Tibial nerve (tissue), 4 donors: ENCODE measurements at places on chromosomes 6 and 20. TPM values are rescaled to one million over a fixed set of nuclear protein-coding genes. Genes with fewer than 3 reads are reported as not detected.
A peak's percentile ranks its signal among the peaks of the same experiment; 100 is the strongest.

Gene CTAGE9
- total RNA-seq = not detected

Gene GMDS
- 46.5 TPM for total RNA-seq

Gene SPO11
- not detected for total RNA-seq

Gene GPR63
- total RNA-seq = 0.90 TPM

GRCh38 chr6:135353113-135353512 lies 144.4 kb downstream of the AHI1 start:
- H3K27me3 ChIP-seq = no peaks in the 10 kb centered on the region
- no peak overlapping the region for H3K4me3 ChIP-seq
- H3K4me1 ChIP-seq = no peaks in the 10 kb centered on the region
- H3K36me3 ChIP-seq = peaks cover 16% of the 10 kb centered on the region
- no peak for DNase-seq

- no peaks in the 10 kb centered on the region for H3K36me3 ChIP-seq
- peaks cover 94% of the 10 kb centered on the region for H3K27me3 ChIP-seq
- H3K4me3 ChIP-seq = no peak overlapping the region
Observed at GRCh38 chr20:46312075-46312944, 4.0 kb upstream of the CDH22 start.

GRCh38 chr6:124066946-124067552 lies 263.4 kb downstream of the NKAIN2 start:
- no peak overlapping the region for H3K4me3 ChIP-seq
- H3K4me1 ChIP-seq = no peaks in the 10 kb centered on the region
- DNase-seq = no peak
- H3K27ac ChIP-seq = no peak overlapping the region
- no peaks in the 10 kb centered on the region for H3K36me3 ChIP-seq

- H3K36me3 ChIP-seq = no peaks in the 10 kb centered on the region
- H3K27me3 ChIP-seq = no peaks in the 10 kb centered on the region
- DNase-seq = no peak
- no peaks in the 10 kb centered on the region for H3K4me1 ChIP-seq
- no peak overlapping the region for H3K27ac ChIP-seq
Observed at GRCh38 chr6:111642463-111643158, 36.9 kb upstream of the TRAF3IP2 start.

GRCh38 chr20:45823949-45824835 lies 2.9 kb downstream of the TNNC2 start:
- H3K4me1 ChIP-seq = peaks cover 24% of the 10 kb centered on the region
- no peak overlapping the region for H3K4me3 ChIP-seq
- no peaks in the 10 kb centered on the region for H3K36me3 ChIP-seq
- DNase-seq = no peak
- no peak overlapping the region for H3K27ac ChIP-seq
- H3K27me3 ChIP-seq = peaks cover 28% of the 10 kb centered on the region

GRCh38 chr6:169895926-169896761 lies 144.7 kb downstream of the ERMARD start:
- no peak overlapping the region for H3K4me3 ChIP-seq
- H3K27me3 ChIP-seq = no peaks in the 10 kb centered on the region
- H3K36me3 ChIP-seq = no peaks in the 10 kb centered on the region
- no peak overlapping the region for H3K27ac ChIP-seq
- no peaks in the 10 kb centered on the region for H3K4me1 ChIP-seq
- no peak for DNase-seq

DNA sequence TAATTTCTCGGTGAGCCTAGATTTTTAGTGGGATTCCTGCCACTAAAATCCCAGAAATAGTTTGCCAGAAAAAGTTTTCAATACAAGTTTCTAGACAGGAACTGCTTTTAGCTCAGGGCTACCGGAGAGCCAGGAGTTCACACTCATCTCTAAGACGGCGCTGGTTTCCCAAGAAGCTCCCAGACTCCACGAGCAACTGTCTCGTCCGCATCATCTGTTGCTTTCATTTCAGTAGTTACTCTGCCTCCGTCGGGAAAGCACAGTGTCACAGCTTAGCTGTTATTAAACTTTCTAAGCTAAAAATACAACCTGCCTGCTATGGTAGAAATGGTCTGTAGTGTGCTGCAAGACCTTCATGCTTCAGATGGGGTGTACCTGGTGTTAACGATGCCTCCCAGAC lies 197.3 kb upstream of the SNX9 start:
- DNase-seq = no peak
- no peaks in the 10 kb centered on the region for H3K27me3 ChIP-seq
- H3K4me1 ChIP-seq = no peaks in the 10 kb centered on the region

DNA sequence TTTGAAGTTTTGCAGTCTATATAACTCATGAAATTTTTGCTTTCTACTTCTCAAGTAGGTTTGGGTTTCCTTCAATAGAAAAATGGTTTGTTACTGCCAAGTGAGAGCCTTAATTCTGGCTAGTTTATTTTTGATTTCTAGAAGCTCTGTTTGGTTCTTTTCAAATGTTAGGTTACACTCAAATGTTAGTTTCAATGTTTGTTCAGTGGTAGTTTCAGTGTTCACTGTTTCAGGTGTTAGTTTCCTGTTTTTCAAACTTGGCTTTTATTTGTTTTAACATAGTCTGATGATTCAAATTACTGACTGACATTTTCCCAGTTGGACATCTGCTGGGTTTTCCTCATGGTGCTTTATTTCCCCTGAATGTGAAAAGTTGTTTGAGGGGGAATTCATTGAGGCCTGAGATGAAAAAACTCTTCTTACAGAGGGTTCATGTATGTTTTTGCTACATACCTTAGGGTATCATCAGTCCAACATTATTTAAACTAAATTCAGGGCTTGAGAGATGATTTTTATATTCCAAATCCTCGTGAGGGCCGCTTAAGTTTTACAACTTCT lies 189.0 kb downstream of the JARID2 start:
- H3K27ac ChIP-seq = no peak overlapping the region
- no peaks in the 10 kb centered on the region for H3K36me3 ChIP-seq
- H3K27me3 ChIP-seq = no peaks in the 10 kb centered on the region
- H3K4me1 ChIP-seq = no peaks in the 10 kb centered on the region
- H3K4me3 ChIP-seq = no peak overlapping the region

DNA sequence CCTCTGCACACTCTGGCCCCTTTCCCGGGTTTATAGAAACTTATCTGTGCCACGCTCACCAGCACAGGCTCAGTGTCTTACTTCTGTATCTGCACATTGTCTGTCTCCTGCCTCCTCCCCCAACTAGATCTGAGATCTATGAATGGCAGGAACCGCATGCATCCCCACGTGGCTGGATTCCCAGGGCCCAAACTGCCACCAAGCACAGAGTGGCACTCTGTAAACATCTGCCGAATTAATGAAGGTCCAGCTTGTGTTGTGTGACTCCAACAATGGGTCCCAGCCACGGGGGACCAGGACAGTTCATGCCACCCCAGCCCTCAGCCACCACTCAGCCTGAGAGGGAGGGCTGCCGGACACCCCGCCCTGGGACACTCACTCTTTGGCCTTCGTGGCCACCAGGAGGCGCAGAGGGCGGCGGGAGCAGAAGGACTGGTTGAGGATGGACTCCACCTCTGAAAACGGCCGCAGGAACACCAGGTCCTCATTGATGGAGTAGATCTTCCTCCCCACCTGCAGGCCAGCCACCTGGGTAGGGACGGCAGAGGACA lies 171.1 kb downstream of the PREX1 start:
- H3K4me1 ChIP-seq = peaks cover 20% of the 10 kb centered on the region
- DNase-seq = no peak
- no peaks in the 10 kb centered on the region for H3K27me3 ChIP-seq
- H3K27ac ChIP-seq = no peak overlapping the region
- H3K36me3 ChIP-seq = no peaks in the 10 kb centered on the region

- DNase-seq = no peak
- H3K27me3 ChIP-seq = no peaks in the 10 kb centered on the region
- H3K27ac ChIP-seq = no peak overlapping the region
- H3K4me3 ChIP-seq = no peak overlapping the region
- H3K4me1 ChIP-seq = no peaks in the 10 kb centered on the region
- H3K36me3 ChIP-seq = no peaks in the 10 kb centered on the region
Observed at GRCh38 chr6:138440758-138441357, 36.8 kb downstream of the HEBP2 start.

GRCh38 chr20:14928083-14928482 lies 590.7 kb upstream of the FLRT3 start:
- no peak for DNase-seq
- H3K27ac ChIP-seq = no peak overlapping the region
- no peaks in the 10 kb centered on the region for H3K27me3 ChIP-seq
- no peaks in the 10 kb centered on the region for H3K4me1 ChIP-seq

DNA sequence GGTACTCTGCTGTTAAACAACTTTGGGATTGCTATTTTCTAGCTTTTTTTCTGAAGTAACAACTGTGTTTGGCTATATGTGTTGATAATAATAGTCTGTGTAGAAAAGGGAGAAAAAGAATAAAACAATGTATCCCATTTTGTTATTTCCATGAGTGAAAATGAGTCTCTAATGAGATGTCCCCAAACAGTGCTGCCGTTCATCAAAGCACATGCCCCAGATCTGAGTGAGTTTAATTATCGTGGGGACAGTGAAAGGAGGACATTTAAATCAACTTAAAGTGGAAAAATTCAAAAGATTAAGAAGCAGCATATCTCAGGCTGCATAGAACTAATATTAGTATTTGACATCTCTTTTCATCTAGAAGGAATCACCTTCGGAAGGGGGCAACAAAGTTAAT lies 59.6 kb downstream of the NCOA7 start:
- H3K4me1 ChIP-seq = no peaks in the 10 kb centered on the region
- no peaks in the 10 kb centered on the region for H3K36me3 ChIP-seq
- no peak overlapping the region for H3K4me3 ChIP-seq
- no peak overlapping the region for H3K27ac ChIP-seq
- no peak for DNase-seq
- H3K27me3 ChIP-seq = no peaks in the 10 kb centered on the region

GRCh38 chr6:106339334-106340029 lies 13.9 kb upstream of the ATG5 start:
- no peaks in the 10 kb centered on the region for H3K36me3 ChIP-seq
- H3K4me1 ChIP-seq = no peaks in the 10 kb centered on the region
- H3K4me3 ChIP-seq = peak overlapping the region; percentile 18
- no peaks in the 10 kb centered on the region for H3K27me3 ChIP-seq
- no peak for DNase-seq
- no peak overlapping the region for H3K27ac ChIP-seq

DNA sequence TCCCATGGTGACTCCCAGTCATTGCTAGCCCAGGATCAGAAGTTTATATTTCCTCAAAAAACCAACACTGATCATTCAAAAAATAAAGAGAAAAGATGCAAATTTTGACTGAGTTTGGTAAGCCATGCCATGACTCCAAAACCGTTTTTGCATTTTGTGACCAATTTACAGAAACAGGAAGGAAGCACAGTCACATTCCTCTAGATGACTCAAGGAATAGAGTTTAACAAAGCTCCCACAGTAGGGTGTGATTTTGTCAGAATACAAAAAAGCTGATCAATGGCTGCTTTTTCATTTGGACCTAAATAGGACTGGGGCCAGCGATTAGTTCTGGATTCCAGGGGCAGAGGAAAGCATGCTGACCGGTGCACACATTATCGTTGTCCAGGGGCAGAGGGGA lies 179.4 kb upstream of the AFDN start:
- no peaks in the 10 kb centered on the region for H3K36me3 ChIP-seq
- no peaks in the 10 kb centered on the region for H3K27me3 ChIP-seq
- H3K4me3 ChIP-seq = no peak overlapping the region
- H3K27ac ChIP-seq = no peak overlapping the region
- no peaks in the 10 kb centered on the region for H3K4me1 ChIP-seq

DNA sequence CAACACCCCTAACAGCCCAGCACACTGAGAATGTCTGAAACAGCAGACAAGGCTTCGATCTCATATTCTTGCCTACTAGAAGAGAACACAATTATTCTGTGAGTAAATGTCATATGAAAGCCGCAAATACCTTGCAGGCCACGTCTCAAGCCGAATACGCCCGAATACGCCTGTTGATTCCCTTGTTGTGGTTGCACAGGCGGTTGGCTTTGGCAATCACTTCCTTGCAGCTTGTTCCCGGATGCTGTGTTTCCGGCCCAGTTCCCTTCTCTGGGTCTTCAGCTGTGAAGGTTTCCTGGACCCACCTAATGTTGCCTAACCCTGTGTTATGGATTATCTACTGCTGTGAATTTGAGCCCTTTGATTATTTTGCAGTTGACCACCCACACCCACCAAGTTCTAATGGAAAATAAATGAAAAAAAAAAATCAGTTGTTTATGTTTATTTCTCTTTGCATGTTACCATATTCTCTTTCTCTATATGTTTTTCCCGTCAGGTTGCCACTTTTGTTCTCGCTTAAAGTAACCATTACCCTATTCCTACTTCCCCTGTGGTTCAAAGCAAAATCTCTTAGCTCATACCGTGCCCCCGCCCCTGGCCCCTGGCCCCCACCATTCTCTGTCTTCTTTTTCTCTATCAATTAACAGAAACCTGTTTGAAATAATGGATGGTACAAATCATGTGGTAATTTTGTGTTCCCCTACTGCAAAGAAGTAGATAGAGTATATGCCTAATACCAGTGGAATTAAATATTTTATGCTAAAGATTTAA lies 172.4 kb downstream of the ADGB start:
- peak; percentile 42 for DNase-seq
- no peaks in the 10 kb centered on the region for H3K36me3 ChIP-seq
- H3K27ac ChIP-seq = no peak overlapping the region

DNA sequence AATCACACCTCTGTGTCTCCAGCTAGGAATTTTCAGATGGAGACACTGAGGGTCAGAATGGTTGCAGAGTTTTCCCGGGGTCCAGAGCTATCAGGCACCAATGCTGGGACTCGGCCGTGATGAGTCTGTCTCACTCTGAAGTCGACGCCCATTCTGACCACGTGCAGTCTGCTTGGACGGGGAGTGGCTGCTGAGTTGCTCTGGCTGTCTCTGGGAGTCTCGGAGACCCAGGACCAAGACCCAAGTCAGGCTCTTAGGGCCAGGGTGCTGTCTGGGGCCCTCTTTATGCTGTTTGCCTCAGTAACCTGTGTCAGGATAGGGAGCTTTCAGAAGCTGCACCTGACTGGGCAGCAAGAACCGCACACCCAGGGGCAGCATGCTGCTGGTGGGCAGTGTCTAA lies 4.6 kb downstream of the IP6K3 start:
- DNase-seq = no peak
- H3K36me3 ChIP-seq = no peaks in the 10 kb centered on the region
- H3K4me1 ChIP-seq = peaks cover 30% of the 10 kb centered on the region
- no peak overlapping the region for H3K4me3 ChIP-seq
- no peaks in the 10 kb centered on the region for H3K27me3 ChIP-seq

- no peak overlapping the region for H3K4me3 ChIP-seq
- no peak overlapping the region for H3K27ac ChIP-seq
- H3K27me3 ChIP-seq = no peaks in the 10 kb centered on the region
Observed at GRCh38 chr6:132446141-132446854, 45.0 kb upstream of the MOXD1 start.

- no peak overlapping the region for H3K4me3 ChIP-seq
- H3K36me3 ChIP-seq = no peaks in the 10 kb centered on the region
- no peak overlapping the region for H3K27ac ChIP-seq
- no peak for DNase-seq
- no peaks in the 10 kb centered on the region for H3K27me3 ChIP-seq
Observed at GRCh38 chr20:57020364-57020763, 246.1 kb downstream of the BMP7 start.

DNA sequence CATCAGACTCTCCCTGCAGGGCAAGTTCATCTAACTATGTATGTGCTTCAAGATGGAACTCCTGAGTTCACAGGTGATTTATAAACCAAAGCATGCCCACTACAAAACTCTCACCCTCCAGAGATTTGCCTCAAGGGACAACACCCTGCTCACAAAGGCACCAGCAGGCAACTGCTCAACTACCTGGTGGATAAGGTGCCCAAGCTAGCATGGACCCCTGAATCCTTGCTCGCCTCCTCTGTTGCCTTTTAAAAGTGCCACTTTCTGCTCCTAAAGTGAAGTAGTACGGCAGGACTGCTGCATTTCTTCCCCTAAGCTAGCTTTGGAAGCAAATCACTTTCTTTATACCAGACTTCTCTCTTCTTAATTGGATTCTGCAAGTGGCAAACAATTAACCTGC lies 1.2 kb downstream of the LPA start:
- no peaks in the 10 kb centered on the region for H3K36me3 ChIP-seq
- H3K4me3 ChIP-seq = no peak overlapping the region
- no peaks in the 10 kb centered on the region for H3K4me1 ChIP-seq
- no peak overlapping the region for H3K27ac ChIP-seq
- no peak for DNase-seq
